ENCODE measurements at places on chromosomes 3 and 15. TPM values are rescaled to one million over a fixed set of nuclear protein-coding genes. Genes with fewer than 3 reads are reported as not detected.

GRCh38 chr3:138394156-138394555 lies 40.3 kb upstream of the ESYT3 start:
- no peak overlapping the region for H3K27ac ChIP-seq
- no peaks in the 10 kb centered on the region for H3K4me1 ChIP-seq
- H3K27me3 ChIP-seq: no peaks in the 10 kb centered on the region
- DNase-seq: no peak

DNA sequence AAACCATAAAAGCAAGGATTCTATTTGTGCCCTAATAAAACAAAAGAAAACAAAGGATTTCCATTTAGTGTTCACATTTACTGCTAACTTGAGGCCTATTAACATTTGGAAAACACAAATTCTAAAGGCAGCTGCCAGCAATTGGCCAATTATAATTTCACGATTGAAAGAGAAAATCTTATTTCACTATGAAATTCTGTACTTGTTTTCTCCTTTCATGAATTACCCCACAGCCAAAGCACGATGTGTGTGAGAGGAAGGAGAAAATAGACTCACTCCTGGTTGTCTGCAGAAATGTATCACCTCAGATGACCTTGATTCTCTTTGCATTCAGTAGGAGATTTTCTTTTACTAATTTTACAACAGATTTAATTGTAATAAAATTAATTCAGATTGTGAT lies 242.8 kb upstream of the GBE1 start:
- no peak for DNase-seq
- H3K4me1 ChIP-seq: no peaks in the 10 kb centered on the region
- no peak overlapping the region for H3K27ac ChIP-seq
- H3K36me3 ChIP-seq: no peaks in the 10 kb centered on the region
- H3K27me3 ChIP-seq: no peaks in the 10 kb centered on the region
- H3K4me3 ChIP-seq: no peak overlapping the region

GRCh38 chr3:192129586-192129985 lies 597.8 kb downstream of the FGF12 start:
- no peak for DNase-seq
- no peaks in the 10 kb centered on the region for H3K36me3 ChIP-seq
- no peaks in the 10 kb centered on the region for H3K4me1 ChIP-seq
- no peak overlapping the region for H3K4me3 ChIP-seq
- no peaks in the 10 kb centered on the region for H3K27me3 ChIP-seq
- no peak overlapping the region for H3K27ac ChIP-seq

DNA sequence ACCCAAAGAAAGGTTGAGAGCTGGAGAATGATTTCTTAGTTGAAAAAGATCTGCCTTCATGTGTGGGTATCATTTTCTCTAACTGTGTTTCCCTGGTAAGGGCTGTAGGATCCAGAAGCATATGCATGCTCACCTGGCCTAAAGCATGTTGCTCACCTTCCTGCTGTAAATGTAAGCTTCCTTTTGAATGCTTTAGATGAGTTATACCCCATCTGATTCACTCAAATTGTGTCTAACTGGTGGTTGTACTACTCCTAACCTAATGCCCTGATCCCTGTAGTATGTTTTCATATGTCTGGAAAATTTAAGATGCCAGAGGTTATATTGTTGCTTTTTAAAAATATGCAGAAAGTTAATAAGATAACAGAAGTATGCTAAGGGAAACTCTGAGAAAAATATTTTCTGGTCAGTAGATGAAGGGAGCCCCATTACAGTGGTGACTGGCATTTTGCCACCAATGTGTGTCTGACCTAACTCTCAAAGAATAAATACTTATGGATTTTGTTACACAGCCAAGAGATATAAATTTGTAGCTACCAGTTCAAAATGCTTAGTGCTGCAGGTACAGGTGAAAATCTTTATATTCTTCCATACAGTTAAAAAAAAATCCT lies 7.7 kb downstream of the FILIP1L start:
- H3K4me3 ChIP-seq: no peak overlapping the region
- no peaks in the 10 kb centered on the region for H3K36me3 ChIP-seq
- peak; percentile 44 for DNase-seq
- no peaks in the 10 kb centered on the region for H3K27me3 ChIP-seq

Gene IL17RC
- total RNA-seq: 27.5 TPM

- no peaks in the 10 kb centered on the region for H3K4me1 ChIP-seq
- H3K27ac ChIP-seq: no peak overlapping the region
- no peak overlapping the region for H3K4me3 ChIP-seq
- peak; percentile 25 for DNase-seq
- H3K27me3 ChIP-seq: no peaks in the 10 kb centered on the region
- H3K36me3 ChIP-seq: no peaks in the 10 kb centered on the region
Measured at GRCh38 chr3:184748219-184749135, 36.6 kb upstream of the MAGEF1 start.

Gene BCHE
- 1.4 TPM for total RNA-seq

Gene BNC1
- total RNA-seq: 0.38 TPM

Gene MESP2
- total RNA-seq: 0.47 TPM

Gene BLOC1S6
- total RNA-seq: 35.0 TPM

DNA sequence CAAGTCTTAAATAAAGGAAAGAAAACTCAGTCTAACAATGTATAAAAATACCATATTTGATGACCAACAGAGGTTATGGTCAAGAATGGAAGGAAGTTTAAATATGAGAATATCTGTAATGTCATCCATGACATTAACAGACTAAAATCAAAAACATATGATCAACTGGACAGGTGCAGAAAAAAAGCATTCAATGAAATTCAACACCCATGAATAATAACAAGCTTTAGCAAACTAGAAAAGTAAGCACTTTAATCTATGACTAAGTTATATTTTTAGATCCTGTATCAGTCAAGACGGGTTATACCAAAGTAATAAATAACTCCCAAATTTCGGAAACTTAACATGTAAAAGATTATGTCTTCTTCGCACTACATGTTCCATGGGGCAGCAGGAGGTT lies 61.8 kb downstream of the CFAP20DC start:
- no peak overlapping the region for H3K4me3 ChIP-seq
- no peak overlapping the region for H3K27ac ChIP-seq
- H3K36me3 ChIP-seq: no peaks in the 10 kb centered on the region
- H3K27me3 ChIP-seq: no peaks in the 10 kb centered on the region

GRCh38 chr3:121126707-121127035 lies 218.7 kb downstream of the STXBP5L start:
- H3K27me3 ChIP-seq: no peaks in the 10 kb centered on the region
- H3K4me3 ChIP-seq: no peak overlapping the region
- H3K36me3 ChIP-seq: no peaks in the 10 kb centered on the region

Gene ADCY5
- 33.6 TPM for total RNA-seq

- no peaks in the 10 kb centered on the region for H3K4me1 ChIP-seq
- DNase-seq: no peak
- H3K36me3 ChIP-seq: no peaks in the 10 kb centered on the region
Measured at GRCh38 chr3:19931767-19932188, 2.2 kb downstream of the EFHB start.

Gene CCR9
- total RNA-seq: 0.22 TPM

GRCh38 chr3:150936693-150937092 lies 31.5 kb upstream of the MINDY4B start:
- no peaks in the 10 kb centered on the region for H3K27me3 ChIP-seq
- H3K4me3 ChIP-seq: no peak overlapping the region
- no peaks in the 10 kb centered on the region for H3K36me3 ChIP-seq
- no peaks in the 10 kb centered on the region for H3K4me1 ChIP-seq

DNA sequence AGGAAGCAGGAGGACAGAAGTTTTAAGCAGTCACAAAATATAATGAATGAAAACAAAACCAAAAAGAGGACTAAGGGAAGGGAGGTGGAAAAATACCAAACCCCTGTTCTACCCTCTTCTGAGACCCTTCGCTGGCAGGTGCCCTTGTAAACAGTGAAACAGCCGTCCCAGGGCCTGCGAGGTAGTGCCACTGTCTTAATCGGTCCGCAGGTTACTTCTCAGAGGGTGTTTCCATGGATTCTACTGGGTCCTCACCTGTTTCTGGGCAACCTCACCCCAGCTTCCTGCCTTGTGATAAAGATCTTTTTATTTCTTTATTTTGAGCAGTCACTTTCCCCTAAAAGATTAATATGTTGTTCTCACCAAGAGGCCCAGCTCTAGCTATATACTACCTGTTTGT lies 65.3 kb downstream of the SLC30A4 start:
- no peak overlapping the region for H3K27ac ChIP-seq
- no peaks in the 10 kb centered on the region for H3K27me3 ChIP-seq
- no peak overlapping the region for H3K4me3 ChIP-seq
- H3K4me1 ChIP-seq: no peaks in the 10 kb centered on the region

DNA sequence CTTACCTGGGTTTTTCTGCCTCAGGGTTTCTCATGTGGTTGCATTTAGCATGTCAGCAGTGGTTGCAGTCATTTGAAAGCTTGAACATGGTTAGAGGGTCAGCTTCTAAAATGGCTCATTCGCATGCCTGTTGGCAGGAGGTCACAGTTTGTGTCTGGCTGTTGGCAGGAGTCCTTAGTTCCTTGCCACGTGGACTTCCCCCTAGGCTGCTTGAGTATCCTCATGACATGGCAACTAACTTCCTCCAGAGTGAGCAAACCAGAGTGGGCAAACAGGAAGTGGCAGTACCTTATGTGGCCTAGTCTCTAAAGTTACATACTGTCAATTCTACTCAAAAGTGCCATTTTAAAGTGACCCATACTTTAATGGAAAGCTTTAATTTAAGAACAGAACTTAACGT lies 3.4 kb upstream of the UNC13C start:
- no peak overlapping the region for H3K27ac ChIP-seq
- no peak overlapping the region for H3K4me3 ChIP-seq
- no peaks in the 10 kb centered on the region for H3K36me3 ChIP-seq
- H3K4me1 ChIP-seq: no peaks in the 10 kb centered on the region
- DNase-seq: no peak

Gene TF
- 1.4 TPM for total RNA-seq

DNA sequence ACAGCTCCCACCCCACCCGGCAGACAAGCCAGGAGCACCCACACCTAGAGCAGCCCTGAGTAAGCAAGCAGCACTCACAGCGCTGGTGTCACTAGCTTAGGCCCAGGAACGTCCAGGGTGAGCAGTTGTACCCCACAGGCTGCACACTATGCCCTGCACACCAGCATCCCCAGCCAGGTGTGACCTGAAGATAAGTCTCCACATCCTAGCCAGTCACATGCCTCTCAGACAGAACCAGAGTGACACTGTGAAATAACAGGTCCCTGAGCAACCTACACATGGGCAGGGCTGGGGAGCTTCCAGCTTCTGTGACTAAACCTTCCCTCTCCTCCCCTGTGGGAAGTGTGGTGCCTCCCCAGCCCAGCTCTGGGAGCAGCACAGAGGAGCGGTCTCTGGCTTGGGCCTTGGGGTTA lies 253.6 kb downstream of the UACA start:
- H3K27me3 ChIP-seq: no peaks in the 10 kb centered on the region
- no peak for DNase-seq
- no peak overlapping the region for H3K27ac ChIP-seq
- no peaks in the 10 kb centered on the region for H3K36me3 ChIP-seq
- no peaks in the 10 kb centered on the region for H3K4me1 ChIP-seq
- no peak overlapping the region for H3K4me3 ChIP-seq

- H3K4me1 ChIP-seq: no peaks in the 10 kb centered on the region
- no peaks in the 10 kb centered on the region for H3K27me3 ChIP-seq
- H3K4me3 ChIP-seq: no peak overlapping the region
- no peaks in the 10 kb centered on the region for H3K36me3 ChIP-seq
- DNase-seq: no peak
Measured at GRCh38 chr3:154728285-154728684, 298.3 kb upstream of the GPR149 start.

Gene DGKG
- total RNA-seq: 11.4 TPM

DNA sequence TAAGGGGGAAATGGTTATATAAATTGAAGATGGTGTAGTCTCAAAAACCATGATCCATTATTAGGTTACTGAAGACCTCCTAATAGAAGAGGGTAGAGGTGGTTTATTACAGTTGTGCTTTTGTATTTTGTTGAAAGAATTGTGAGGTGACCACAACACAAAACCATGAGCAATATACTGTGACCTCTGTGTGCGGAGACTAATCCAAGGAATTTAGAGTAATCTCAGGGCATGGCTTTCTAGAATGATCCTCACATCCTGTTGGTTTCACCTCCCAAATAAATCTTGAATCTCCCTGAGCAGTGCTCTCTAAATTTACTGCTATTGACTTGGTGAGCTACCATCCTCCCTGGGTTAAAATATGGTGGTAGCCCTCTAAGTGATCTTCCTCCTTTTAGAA lies 52.3 kb downstream of the PTPRG start:
- no peaks in the 10 kb centered on the region for H3K36me3 ChIP-seq
- no peak overlapping the region for H3K4me3 ChIP-seq
- H3K27me3 ChIP-seq: no peaks in the 10 kb centered on the region
- peaks cover 15% of the 10 kb centered on the region for H3K4me1 ChIP-seq
- no peak overlapping the region for H3K27ac ChIP-seq
- DNase-seq: no peak

DNA sequence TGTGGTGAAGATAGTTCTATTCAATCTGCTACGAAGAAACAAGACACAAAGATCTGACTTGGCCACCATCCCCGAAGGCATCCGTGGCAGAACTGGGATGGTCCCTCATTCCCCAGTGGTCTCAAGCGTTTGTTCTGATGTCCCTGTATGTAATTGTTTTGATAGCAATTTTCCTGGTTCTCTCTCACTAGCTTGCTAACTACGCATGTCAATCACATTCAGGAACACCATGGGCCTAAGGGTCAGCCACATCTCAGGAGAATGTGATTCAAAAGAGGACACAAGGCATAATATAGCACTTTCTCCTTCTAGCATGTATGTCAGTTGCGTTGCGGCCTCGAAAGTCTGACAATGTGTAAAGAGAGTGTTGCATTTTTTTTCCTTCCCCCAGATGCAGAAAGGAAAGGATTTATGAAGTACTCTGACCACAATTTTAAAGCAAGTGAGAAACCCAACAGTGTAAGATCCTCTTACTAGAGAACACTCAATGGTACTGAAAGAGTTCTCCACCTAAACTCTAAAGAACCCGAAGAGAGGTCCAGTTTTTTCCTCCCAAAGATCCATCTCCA lies 32.0 kb upstream of the TCF12 start:
- DNase-seq: no peak
- peaks cover 9% of the 10 kb centered on the region for H3K4me1 ChIP-seq
- H3K27ac ChIP-seq: peak overlapping the region; percentile 99
- H3K36me3 ChIP-seq: no peaks in the 10 kb centered on the region
- peak overlapping the region; percentile 76 for H3K4me3 ChIP-seq

- no peak overlapping the region for H3K27ac ChIP-seq
- H3K4me1 ChIP-seq: peaks cover 6% of the 10 kb centered on the region
- no peaks in the 10 kb centered on the region for H3K36me3 ChIP-seq
- H3K27me3 ChIP-seq: no peaks in the 10 kb centered on the region
Measured at GRCh38 chr3:128825117-128825725, 54.2 kb upstream of the ACAD9 start.

Gene AGBL1
- not detected for total RNA-seq

Gene CD276
- 31.5 TPM for total RNA-seq

DNA sequence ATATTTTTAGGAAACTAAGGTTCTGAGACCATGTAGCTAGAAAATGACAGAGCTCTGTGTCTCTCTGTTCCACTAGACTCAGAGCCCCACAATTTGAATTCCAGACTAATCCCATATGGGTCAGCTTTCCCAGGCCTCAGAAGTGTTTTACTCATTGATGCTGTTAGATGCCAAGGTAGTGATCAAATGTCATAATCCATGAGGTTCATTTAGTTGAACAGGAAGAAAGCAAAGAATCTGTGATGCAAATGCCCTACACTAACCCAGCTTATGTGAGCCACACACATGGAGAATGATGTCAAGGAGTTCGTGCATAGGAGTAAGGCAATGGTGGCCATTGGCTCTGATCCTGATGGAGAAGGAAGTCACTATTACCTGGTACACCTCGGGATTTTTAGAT lies 363.4 kb upstream of the RARB start:
- no peaks in the 10 kb centered on the region for H3K27me3 ChIP-seq
- no peak overlapping the region for H3K4me3 ChIP-seq
- no peaks in the 10 kb centered on the region for H3K36me3 ChIP-seq
- no peak for DNase-seq

GRCh38 chr3:194781617-194782016 lies 95.9 kb downstream of the FAM43A start:
- no peaks in the 10 kb centered on the region for H3K27me3 ChIP-seq
- H3K4me1 ChIP-seq: peaks cover 3% of the 10 kb centered on the region
- DNase-seq: no peak
- no peak overlapping the region for H3K4me3 ChIP-seq
- H3K27ac ChIP-seq: no peak overlapping the region
- H3K36me3 ChIP-seq: no peaks in the 10 kb centered on the region
